ENCODE measurements at places on chromosomes 2 and 18. TPM values are rescaled to one million over a fixed set of nuclear protein-coding genes. Genes with fewer than 3 reads are reported as not detected.

GRCh38 chr2:62547854-62548253 is 41.9 kb upstream of the TMEM17 start:
- no peak for DNase-seq

The MREG gene
- total RNA-seq: 2.5 TPM

- no peak for DNase-seq
These were observed 27.9 kb upstream of the SPTBN1 start for GRCh38 chr2:54428108-54428831.

The SGPP2 gene
- total RNA-seq: 1.2 TPM

DNA sequence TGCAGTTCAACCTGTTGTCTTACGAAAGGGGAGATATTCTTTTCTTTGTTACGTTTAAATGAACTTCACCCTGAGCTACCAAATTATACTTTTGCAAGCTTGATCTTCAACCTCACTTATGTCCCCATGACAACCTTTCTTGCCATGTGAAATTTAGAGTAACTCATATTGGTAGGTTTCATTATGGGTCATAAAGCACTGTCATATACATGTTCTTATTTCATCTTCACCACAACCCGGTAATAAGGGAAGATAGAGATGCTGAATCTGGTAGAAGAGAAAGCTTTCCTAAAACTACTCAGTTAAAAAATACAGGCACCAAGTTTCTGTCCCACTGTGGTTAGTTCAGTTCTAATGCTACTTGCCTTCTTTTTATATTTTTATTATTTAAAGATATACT is 208.5 kb upstream of the NRP2 start:
- DNase-seq: no peak

DNA sequence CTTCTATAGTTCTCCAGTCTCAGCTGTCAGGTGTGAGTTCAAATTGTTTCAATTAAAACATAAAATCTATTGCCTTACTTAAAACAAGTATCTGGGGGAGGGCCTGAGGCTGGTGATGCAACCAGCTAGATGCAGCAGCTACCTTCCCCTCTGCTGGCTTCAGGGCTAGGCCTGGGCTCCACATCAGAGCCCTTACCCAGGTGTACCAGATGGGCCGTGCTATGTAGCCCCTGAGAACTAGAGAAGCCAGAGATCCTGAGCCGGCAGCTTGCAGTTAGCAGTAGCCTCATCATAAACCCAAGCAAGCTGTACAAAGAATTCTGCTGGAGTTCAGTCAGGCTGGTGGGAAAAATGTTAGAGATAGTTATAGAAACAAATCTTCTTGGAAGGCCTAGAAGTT is 97.7 kb upstream of the ACAA2 start:
- DNase-seq: no peak

- peak; percentile 59 for DNase-seq
These were observed 567 bp downstream of the PCYOX1 start for GRCh38 chr2:70258532-70258875.

The NPAS2 gene
- 7.2 TPM for total RNA-seq

GRCh38 chr2:70886541-70886987 is 49.1 kb upstream of the ATP6V1B1 start:
- no peak for DNase-seq

The GKN1 gene
- total RNA-seq: not detected

- DNase-seq: no peak
These were observed 77.4 kb upstream of the GCFC2 start for GRCh38 chr2:75788154-75788553.

The TRMT61B gene
- total RNA-seq: 42.0 TPM

The ANKRD30B gene
- 0.16 TPM for total RNA-seq

DNA sequence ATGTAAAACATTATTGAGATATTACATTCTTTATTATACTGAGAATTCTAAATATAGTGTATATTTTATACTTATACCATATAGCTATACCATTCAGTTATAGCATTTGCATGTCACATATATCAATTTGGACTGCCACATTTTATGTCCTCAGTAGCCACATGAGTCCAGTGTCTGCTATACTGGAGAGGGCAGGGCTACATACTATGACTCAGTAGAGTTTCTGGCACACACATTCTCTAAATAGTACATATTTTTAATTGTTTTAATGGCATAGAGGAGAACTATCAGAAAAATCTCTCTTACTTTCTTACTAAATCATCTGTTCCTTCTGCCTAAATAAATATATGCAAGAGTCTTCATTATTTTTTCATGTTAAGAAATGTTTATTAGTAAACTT is 55.4 kb upstream of the COL5A2 start:
- DNase-seq: no peak

- DNase-seq: no peak
These were observed 450.2 kb downstream of the PLCL1 start for GRCh38 chr2:198254536-198255090.

The FMNL2 gene
- 114 TPM for total RNA-seq

DNA sequence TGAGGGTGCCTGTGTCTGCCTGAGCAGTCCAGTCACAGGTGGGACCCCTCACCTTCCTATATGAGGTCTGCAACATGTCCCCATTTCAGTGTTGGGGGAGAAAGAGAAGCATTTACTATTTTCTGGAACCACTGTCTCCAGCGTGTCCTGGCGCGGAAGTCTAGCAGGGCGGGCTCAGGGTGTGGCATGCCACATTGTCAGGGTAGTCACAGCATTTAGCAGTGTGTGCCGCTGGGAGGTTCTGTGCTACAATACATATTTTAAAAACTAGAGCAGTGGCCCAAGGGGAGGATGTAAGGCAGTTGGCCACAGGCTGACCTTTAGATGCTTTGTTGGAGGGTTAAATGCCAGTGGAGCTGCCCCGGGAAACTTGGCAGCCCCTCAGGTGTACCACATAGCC is 12.5 kb downstream of the UBE2F start:
- no peak for DNase-seq

The NDUFAF7 gene
- 36.2 TPM for total RNA-seq

DNA sequence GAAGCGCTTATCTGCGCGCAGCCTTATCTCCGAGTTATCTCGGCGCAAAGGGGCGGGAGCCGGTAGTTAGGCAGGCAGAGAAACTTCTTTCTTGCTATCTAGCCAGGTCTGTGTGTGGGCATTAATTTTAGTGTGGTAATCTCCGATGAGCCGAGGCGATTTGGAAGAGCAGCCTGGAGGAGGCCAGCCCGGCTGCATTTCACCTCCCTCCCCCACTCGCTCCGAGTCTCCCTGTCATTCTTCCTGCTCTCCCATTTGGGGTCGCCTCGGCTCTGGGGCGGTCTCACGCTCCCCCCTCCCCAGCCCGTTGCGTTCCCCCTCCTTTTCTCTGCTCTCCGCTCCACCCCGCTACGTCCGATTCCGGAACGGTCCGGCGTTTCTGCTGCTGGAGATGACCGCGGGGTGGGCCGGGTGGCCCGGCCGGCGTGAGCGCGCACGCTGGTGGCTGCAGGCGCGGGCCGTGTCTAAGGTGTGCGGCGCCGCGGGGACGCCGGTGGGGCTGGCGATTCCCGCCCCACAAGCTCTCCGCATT is 566 bp downstream of the GATA6 start:
- no peak for DNase-seq

DNA sequence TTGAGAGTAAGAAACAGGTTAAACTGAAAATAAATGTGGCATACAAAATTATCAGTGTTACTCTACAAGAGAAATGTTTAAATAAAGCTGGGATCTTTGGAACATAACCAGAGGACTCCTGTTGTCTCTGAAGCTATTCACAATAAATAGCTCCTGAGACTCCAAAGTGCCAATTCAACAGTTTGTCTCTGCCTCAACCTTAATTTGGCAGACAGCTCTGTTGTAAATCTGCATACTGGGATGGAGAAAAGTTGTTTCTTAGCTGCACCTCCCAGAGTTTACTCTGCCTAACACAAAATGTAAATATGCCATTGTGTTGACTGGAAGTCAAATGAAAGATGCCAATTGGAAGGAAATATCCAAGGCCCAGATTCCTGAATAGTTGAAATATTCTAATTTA is 238.5 kb upstream of the EPHA4 start:
- no peak for DNase-seq

DNA sequence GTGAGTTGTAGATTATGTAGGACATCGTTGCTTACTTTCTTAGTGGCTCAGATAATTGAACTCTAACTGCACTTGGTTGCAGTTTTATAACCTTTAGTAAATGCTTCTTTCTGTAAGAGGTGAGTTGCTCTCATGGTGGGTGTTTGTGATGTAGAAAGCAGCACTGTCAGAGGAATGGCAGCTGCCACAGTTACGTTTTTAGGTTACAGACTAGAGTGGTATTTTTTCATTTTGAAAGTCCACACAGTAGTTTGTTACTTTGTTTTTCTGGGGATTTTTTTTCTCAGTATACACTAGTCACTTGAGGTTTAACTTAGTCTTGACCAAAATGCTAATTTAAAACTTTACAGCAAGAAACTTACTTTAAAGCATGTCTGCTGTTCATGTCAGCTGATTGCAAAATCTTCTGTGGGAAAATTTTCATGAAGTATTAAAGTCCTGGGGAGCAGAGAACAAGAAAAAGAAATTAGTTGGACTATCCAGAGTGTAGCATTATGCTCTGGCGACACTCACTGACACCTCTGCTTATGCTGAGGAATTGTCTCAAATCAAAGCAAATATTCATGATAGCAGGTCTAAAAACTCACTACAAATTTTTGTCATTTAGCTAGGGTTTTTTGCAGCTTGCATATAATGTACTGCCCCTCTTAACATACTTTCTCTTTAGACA is 14.8 kb downstream of the AFTPH start:
- DNase-seq: no peak

DNA sequence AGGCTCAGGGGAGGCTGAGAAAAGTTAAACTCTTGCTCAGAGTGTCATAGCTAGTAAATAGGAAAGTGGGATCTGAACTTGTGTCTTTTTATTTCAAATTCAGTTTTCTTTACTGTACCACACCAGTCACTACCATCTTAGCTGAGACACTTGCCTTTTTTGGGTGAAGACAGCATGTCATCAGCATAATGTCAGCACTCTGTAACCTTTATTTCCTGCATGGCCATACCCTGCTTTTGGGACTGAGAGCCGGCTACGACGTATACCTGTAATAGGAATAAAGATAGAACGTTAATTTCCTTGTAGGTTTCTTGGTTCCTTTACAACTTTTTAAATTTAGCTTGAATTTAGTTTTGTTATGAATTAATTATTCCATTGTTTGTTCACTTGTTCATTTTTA is 202.8 kb downstream of the BABAM2 start:
- no peak for DNase-seq

- DNase-seq: no peak
These were observed 80.9 kb upstream of the CTDP1 start for GRCh38 chr18:79598633-79599175.

- DNase-seq: no peak
These were observed 110.9 kb downstream of the ARHGEF33 start for GRCh38 chr2:39000552-39000951.

DNA sequence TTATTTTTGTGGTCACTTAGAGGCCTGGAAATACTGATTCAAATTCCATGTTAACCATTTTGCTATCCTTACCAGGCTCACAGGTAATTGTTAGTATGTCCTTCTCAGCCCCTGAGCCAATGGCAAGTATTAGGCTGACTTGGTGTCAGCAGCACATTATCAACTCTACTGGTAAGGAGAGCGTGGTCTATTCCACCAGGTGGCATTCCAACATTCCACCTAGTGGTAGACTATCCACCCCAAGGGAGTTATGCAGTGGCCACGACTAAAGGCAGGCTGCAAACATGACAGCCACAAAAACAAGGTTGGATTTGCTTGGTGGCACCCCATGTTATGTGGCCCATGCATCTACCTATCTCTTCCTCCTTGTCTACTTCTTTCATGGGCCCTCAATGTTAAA is 31.8 kb upstream of the GCC2 start:
- no peak for DNase-seq

- no peak for DNase-seq
These were observed 111.3 kb downstream of the EML6 start for GRCh38 chr2:54834721-54835120.

GRCh38 chr18:23636071-23636399 is 26.7 kb downstream of the ANKRD29 start:
- no peak for DNase-seq

DNA sequence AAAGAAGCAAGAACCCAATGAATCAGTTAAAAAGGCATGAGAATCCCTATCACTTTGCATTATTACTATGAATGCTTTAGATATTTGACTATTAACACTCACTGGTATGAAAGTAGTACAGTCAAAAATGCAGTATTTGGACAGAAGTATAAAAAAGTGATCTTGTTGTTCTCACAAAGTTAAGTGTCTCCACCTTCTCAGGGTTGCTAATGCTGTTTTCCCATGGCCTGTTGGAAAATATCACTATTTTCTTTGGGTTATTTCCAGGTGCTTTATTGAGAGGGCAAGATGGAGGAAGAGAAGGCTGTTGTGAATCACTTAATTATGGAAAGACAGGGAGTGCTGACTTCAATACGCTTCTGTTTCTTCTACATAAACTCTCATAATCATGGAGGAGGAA is 13.6 kb upstream of the CREB1 start:
- no peak for DNase-seq

The ALLC gene
- not detected for total RNA-seq

- no peak for DNase-seq
These were observed 178.1 kb downstream of the NDUFA10 start for GRCh38 chr2:239846789-239847676.

The ARHGEF4 gene
- 38.7 TPM for total RNA-seq

The REG3A gene
- total RNA-seq: not detected
